K562 (cell line): ENCODE measurements at places on chromosomes 2 and 18.

DNA sequence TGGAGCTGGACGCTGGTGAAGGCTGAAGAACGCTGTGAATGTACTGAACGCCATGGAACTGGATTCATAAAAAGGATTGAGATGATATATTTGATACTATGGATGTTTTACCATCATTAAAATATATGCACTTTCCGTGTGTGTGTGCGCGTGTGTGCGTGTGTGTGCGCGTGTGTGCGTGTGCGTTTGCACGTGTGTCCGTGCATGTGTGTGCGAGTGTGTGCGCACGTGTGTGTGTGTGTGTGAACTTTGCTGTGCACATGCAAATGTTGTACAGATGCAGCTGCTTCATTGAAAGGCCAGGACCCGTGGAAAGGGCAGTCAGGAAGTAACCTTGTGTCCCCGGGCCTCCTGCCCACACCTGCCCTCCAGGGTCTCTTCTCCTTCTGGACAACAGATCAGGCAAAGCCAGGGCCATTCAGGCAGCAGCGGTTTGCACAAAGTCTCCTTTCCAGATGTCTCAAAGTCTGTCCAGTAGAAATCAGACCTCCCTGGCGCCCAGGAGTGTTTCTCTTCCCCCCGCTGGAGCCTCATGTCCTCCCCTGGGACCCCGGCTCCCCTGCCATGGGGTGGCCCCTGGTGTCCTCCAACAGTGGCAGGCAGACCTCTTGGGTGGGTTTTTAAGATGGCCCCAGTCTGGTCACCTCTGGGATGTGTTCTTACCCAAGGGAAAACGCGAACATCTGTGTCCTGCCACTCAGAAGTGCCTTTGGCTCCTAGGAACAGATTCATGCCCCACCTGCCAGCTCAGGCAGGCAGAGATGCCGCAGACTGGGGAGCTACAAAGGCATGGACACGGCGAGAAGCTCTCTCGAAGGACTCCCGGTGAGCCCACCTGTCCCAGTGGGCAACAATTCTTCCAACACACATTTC is 86.1 kb upstream of the GPC1 start:
- DNase-seq: no peak

DNA sequence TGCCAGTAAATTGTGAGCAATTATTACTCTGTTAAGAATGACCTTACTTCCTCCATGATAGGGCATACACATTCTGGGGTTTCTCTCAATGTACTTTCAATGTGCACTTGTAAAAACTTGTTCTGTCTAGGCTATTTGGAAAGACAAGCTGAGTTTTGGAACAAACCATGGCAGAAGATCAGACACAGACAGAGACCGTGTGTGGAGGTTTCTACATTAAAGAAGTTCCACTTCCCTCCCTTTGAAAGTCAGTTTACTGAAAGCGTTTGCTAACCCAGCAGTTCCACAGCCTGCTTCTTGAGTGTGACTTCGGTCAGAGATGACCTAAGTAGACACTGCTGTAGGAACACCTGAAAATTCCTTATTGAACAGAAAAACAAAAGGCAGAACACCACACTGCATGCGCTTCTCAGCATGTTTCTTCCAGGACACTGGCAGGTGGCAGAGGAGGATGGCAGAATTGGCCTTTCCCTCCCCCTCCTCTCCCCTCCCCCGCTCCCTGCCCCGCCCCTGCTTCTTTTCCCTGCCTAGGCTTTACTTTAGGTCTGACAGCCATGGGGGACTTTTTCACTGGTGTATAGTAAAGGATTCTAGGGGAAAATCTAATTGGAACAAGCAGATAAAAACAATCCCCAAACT is 109.8 kb downstream of the NOL10 start:
- no peak for DNase-seq

DNA sequence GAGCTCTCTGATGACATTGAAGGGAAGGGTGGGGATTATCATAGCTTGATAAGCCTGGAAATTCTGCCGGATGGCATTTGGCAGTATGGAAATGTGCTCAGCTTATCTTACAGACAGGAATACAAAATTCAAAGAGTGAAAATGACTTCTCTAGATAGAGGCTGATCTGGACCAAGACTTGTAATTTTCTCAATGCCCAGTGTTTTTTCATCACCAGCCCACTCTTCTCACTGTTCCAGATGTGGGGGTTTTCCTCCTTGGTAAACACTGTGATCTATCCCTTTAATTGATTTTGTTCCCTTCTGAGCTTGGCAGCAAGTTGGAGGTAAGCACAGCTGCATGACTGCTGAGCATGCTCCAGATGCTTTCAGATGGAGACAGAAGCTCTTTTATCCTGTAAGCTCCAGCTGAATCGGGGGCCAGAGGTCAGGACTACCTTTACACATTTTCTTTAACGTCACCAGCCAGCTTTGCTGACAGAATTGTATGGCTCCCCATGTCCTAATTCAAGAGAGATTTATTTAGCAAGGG is 287.4 kb upstream of the TCF4 start:
- no peak for DNase-seq

DNA sequence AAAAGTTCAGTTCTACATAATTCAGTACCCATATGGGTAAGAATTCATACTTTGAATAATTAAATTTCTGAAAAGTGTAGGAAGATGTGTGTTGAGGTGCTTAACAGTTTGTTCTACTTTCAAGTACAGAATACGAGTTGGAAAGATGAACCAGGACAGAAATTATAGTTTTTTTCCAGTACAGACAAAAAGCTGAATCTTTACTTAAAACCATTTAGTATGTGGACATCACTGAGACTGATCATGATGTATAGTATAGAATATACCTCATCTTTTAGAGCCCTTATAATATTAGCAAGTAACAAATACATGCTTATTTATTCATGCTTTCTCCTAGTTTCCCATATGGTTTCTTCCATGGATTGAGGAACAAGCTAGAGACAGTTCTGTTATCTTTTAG is 10.0 kb downstream of the DDX1 start:
- no peak for DNase-seq

DNA sequence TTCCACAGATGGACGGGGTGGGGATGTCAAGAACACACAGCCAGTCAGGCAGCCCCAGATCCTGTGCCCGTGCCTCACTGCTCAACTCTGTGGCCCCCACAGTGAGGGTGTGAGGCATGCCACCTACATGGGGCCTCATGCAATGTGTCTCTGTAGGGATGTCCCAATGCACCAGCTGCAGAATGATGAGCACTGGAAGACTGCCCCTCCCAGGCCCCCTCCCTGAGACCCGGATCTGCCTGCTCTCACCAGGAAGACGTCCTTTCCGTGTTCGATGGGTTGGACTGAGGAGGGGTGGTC is 124.2 kb downstream of the TWIST2 start:
- DNase-seq: no peak

GRCh38 chr18:69786427-69786826 is 161.2 kb downstream of the CD226 start:
- DNase-seq: no peak

GRCh38 chr2:165173215-165173614 is 30.6 kb downstream of the SCN3A start:
- DNase-seq: no peak

DNA sequence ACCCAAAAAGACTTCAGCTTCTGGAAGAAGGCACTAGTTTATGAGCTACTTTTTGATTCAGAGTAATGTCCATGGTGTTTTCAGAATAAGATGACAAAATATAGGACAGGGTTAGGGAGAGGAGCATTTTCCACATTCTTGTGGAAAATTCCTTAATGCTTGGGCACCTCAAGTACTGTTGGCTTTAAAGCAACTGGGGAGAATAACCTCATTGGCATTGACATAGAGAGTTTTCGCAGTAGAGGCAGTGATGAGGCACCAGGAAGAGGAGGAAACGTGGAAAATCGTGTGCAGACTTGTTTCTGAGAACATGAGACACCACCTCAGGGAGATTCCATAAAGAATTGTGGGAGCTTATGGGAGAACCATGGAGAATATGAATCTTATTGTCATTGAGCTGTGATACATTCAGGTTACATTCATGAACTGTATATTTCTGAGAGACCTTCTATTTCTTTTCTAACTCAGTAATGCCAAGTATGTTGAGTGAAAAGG is 929.0 kb upstream of the NRXN1 start:
- DNase-seq: no peak

DNA sequence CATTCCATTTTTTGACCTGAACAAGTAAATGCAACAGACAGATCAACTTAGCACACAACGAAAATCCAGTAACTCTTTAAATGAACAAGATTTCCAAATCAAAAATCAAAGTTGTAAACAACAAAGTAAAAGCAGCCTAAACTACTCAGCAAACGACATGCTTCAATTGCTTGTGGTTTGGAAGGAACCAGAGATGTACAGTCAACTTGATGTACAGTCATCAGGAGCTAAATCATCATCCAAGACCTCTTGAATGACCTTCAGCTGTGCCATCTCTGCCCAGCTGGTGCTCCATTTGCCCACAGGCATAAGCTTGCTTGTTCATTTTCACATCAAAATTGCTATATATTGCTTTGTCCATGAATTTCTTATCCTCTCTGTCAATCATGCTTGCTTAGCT is 109.8 kb downstream of the UPP2 start:
- DNase-seq: no peak

- DNase-seq: no peak
These were observed 8.3 kb upstream of the ASB1 start for GRCh38 chr2:238418196-238418998.

DNA sequence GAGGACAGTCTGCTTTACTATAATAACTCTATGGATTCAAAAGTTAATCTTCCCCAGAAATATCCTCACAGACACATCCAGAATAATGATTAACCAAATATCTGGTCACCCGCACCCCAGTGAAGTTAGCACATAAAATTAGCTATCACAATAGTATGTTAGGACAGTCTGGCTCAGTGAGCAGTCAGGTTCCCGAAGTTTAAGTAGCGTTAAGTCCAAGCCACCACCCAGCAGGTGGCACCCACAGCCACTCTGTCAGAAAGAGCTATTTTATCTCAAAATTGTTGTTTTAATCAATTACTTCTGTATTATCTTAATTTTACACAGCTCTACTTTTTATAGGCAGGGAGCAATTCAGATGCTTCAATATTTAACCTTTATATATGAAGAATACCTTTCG is 537.5 kb downstream of the MBD2 start:
- DNase-seq: no peak

DNA sequence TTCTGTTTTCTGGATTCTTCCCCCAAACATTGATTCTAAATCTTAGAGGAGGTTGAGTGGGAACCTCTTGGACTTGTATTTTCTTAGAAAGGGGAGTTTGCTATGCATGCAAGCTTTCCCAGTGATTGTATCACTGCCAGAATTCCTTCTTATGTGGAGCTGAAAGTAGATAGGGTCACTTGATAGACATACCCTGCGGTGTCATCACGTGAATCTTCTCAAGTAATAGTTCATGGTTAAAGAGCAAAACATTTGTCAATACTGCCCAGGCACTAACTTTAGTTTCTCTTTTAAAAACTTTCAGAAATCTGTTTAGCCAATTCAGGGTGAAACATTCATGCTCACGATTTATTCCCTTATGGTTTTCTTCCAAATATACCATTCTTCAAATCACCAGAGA is 6.4 kb downstream of the PMAIP1 start:
- no peak for DNase-seq

DNA sequence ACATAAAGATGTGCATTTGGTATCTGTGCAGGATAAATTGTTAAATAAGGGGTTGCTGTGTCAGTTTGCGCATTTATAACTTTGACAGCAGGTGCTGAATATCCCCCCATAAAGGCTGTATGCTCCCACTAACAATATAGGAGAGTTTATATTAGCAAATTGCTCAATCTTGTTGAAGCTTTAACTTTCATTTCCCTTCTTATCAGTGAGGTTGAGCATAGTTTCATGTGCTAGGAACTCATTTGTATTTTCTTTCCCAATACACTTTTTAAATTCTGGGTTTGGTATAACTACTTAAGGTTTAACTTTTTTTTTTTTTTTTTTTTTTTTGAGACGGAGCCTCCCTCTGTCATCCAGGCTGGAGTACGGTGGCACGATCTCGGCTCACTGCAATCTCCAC is 89.0 kb downstream of the FAM117B start:
- DNase-seq: no peak

DNA sequence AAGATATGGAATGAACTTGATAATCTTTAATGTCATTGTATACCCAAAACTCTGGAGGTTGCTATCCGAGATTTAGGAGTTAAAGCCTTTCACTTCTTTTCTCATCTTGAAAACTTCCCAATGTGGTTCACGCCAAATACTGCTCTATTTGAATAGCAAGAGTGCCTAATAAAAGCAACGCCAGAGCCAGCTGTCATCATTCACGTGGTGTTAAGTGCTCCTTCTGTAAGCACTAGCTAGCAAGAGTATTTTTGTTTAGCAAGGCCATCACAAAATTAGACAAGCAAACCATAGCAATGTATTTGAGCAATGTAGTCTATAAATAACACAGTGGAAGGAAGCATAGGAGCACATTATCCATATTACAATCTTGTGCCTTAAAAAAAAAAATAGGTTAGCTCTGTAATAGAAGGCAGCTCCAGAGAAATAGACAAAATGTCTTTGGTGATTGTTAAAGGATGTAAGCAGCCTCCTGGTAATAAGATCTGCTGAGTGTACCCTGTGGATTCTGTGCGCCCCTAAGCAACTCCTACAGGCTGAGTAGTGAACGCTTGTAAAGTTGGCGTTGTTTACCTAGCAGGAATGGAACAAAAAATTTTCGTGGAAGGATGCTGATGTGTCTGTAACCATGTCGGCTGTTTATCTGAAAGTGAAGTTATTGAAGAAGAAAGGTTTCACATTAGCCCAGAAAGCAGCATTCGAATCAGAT is 518.0 kb downstream of the CNTNAP5 start:
- no peak for DNase-seq

DNA sequence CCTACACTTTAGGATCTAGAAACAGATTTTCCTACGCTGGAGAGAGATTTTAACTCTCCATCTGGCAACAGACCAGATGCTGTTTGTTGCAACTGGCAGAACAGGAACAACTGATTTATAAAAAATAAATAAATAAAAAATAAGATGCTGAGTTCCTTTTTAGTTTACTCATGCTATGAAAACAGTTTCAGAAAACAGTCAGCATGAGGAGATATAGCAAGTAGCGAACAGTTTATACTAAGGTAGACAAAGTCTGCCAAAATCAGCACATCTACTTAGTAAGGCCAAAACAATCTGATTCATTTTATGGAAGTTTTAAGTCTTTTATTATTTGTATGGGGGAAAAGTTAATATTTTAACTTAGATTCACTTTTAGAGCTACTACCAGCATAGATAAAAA is 974.0 kb upstream of the CNTNAP5 start:
- no peak for DNase-seq

GRCh38 chr2:237290261-237290660 is 123.7 kb downstream of the COL6A3 start:
- no peak for DNase-seq

GRCh38 chr2:69241664-69242514 is 145.1 kb downstream of the GFPT1 start:
- no peak for DNase-seq

GRCh38 chr2:226583715-226584114 is 215.9 kb downstream of the IRS1 start:
- no peak for DNase-seq

DNA sequence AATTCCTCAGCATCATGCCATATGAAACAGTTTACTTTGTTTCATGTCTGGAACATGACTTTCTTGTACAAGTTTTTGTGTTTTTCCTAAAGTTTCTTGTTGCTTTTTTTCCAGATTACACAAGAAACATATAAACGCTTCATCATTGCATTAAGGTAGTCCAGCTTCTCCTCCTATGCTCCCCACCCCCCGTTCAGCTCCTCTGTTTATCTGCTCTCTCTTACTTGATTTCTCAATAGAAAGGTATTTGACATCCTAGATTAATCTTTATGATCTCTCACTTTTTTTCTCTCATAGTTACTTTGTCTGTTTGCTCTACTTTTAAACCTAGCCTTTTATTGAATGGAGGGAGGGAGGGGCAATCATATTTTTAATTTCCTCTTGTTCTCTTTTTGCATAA is 25.4 kb downstream of the SLC40A1 start:
- DNase-seq: no peak
